Left cardiac atrium (tissue), 4 donors: ENCODE measurements at places on chromosomes 1 and 21. TPM values are rescaled to one million over a fixed set of nuclear protein-coding genes. Genes with fewer than 3 reads are reported as not detected.

GRIK3 gene
- total RNA-seq, result 0.89 TPM

PRAMEF13 gene
- not detected for total RNA-seq

TP73 gene
- total RNA-seq, result not detected

A3GALT2 gene
- 0.24 TPM for total RNA-seq

ADAMTS1 gene
- total RNA-seq, result 143 TPM

NFASC gene
- total RNA-seq, result 57.7 TPM

PRELP gene
- total RNA-seq, result 47.4 TPM

TLCD4 gene
- 48.3 TPM for total RNA-seq

AHCTF1 gene
- 20.0 TPM for total RNA-seq

TUT4 gene
- total RNA-seq, result 30.1 TPM

OR10J1 gene
- total RNA-seq, result not detected

OR2L5 gene
- not detected for total RNA-seq

RNF115 gene
- total RNA-seq, result 34.4 TPM

OR2T35 gene
- not detected for total RNA-seq

GBP5 gene
- 1.7 TPM for total RNA-seq

TNNI3K gene
- 4.8 TPM for total RNA-seq

S100A7 gene
- not detected for total RNA-seq

IL10 gene
- total RNA-seq, result 5.1 TPM

CORT gene
- not detected for total RNA-seq

SPATC1L gene
- 10.0 TPM for total RNA-seq

CA6 gene
- total RNA-seq, result not detected

RAVER2 gene
- total RNA-seq, result 21.0 TPM

APOBEC4 gene
- not detected for total RNA-seq

CD1E gene
- total RNA-seq, result not detected
